ENCODE measurements at places on chromosomes 3 and 15. TPM values are rescaled to one million over a fixed set of nuclear protein-coding genes. Genes with fewer than 3 reads are reported as not detected.

GOLGA8S gene
- total RNA-seq, result 0.15 TPM

DLEC1 gene
- total RNA-seq, result under 0.01 TPM

DPP8 gene
- total RNA-seq, result 46.5 TPM

SLC51B gene
- total RNA-seq, result 1.5 TPM

CYP8B1 gene
- total RNA-seq, result not detected

HYKK gene
- 2.3 TPM for total RNA-seq

PSTPIP1 gene
- 0.17 TPM for total RNA-seq

MCCC1 gene
- total RNA-seq, result 36.2 TPM

UROC1 gene
- not detected for total RNA-seq

ISLR2 gene
- total RNA-seq, result not detected

All from smooth muscle cell of trachea (primary cell).